GM23338 (cell line): ENCODE measurements at places on chromosomes 12 and 14. TPM values are rescaled to one million over a fixed set of nuclear protein-coding genes. Genes with fewer than 3 reads are reported as not detected.
A peak's percentile ranks its signal among the peaks of the same experiment; 100 is the strongest.

Gene MAP1LC3B2
- 0.54 and 1.3 TPM in 2 replicates for total RNA-seq

GRCh38 chr14:91233936-91234790, 10.3 kb downstream of the GPR68 start:
- H3K27ac ChIP-seq: no peak overlapping the region
- no peaks in the 10 kb centered on the region for H3K4me1 ChIP-seq
- DNase-seq: no peak
- H3K4me3 ChIP-seq: no peak overlapping the region

GRCh38 chr14:60220084-60220483, 28.9 kb upstream of the PPM1A start:
- no peaks in the 10 kb centered on the region for H3K4me1 ChIP-seq
- no peak overlapping the region for H3K4me3 ChIP-seq
- H3K27ac ChIP-seq: no peak overlapping the region
- no peaks in the 10 kb centered on the region for H3K36me3 ChIP-seq
- no peaks in the 10 kb centered on the region for H3K27me3 ChIP-seq

DNA sequence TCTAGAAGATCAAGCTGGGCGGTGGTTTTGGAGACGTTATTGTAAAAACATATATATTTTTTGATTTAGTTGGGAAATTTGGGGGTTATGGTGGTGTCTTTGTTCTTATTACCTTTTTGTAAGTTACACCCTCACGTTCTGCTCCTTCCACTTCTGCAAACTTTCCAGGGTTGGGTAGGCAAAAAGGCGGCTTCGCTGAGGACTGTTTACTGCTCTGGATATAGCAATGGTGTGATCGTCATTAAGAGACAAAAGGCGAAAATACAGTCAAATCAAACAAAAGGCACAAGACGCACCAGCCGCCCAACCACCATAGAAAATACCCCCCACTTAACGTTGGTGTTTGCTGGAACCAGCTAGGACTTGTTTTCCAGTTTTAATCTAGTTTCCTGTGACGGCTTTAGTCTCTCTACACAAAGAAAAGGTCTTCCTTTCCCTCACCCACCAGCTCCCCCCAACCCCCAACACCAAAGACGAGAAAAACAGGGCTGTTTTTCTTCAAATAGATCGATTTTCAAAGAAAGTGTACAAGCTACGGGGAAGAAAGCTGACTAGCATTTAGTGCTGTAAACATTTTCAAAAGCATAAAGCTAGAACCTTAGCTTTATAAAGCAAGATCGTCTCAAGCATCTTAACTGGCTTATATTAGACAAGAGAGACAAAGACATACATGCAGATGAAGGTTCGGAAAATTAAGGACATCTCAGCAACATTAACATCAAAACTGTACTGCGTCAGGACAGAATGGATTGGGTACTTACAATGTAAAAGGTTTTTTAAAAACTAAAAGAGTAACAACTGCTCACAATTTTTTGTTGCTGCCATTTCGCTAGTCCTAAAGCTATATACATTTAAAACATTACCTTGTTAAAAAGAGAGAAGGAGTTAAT, 2.0 kb upstream of the SETD1B start:
- peak overlapping the region; percentile 99 for H3K27ac ChIP-seq
- H3K36me3 ChIP-seq: no peaks in the 10 kb centered on the region
- H3K4me1 ChIP-seq: peaks cover 37% of the 10 kb centered on the region

- H3K27ac ChIP-seq: no peak overlapping the region
- H3K4me1 ChIP-seq: no peaks in the 10 kb centered on the region
- H3K27me3 ChIP-seq: peaks cover 19% of the 10 kb centered on the region
- DNase-seq: peak; percentile 34
These were observed 3.3 kb downstream of the EEF1AKMT3 start for GRCh38 chr12:57775563-57776246.

- no peaks in the 10 kb centered on the region for H3K27me3 ChIP-seq
- no peak for DNase-seq
- H3K4me3 ChIP-seq: no peak overlapping the region
- peaks cover 3% of the 10 kb centered on the region; the same call in 1 of the 2 replicates for H3K36me3 ChIP-seq
- 0 out of 2 replicates have a peak overlapping the region, but pooled peaks have one; percentile 50 for H3K27ac ChIP-seq
These were observed 34.1 kb downstream of the ACADS start for GRCh38 chr12:120759591-120760348.

DNA sequence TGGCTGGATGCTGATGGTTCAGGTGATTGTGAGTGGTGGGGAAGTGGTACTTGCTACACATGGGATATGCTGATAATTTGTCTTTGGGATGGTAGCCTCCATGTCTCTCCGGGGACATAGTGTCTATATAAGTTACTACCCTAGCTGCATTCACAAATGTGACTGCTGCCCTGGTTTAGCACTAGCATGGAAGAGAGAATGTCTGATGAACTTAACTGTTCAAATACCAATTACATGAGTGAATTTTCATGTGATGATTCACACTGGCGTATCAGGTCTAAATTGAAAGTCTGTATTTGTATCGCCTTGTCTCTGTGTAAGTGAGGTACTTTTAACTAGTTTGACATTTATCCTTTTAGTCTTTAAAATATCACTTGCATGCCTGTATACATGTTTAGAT, 34.4 kb downstream of the ATF7IP start:
- no peak for DNase-seq
- H3K4me3 ChIP-seq: no peak overlapping the region
- no peaks in the 10 kb centered on the region for H3K27me3 ChIP-seq
- peaks cover 63% of the 10 kb centered on the region for H3K4me1 ChIP-seq

GRCh38 chr12:116492703-116493324, 66.4 kb upstream of the MAP1LC3B2 start:
- H3K4me3 ChIP-seq: no peak overlapping the region
- H3K36me3 ChIP-seq: no peaks in the 10 kb centered on the region
- peak; percentile 58 for DNase-seq
- H3K27ac ChIP-seq: no peak overlapping the region
- H3K27me3 ChIP-seq: no peaks in the 10 kb centered on the region

DNA sequence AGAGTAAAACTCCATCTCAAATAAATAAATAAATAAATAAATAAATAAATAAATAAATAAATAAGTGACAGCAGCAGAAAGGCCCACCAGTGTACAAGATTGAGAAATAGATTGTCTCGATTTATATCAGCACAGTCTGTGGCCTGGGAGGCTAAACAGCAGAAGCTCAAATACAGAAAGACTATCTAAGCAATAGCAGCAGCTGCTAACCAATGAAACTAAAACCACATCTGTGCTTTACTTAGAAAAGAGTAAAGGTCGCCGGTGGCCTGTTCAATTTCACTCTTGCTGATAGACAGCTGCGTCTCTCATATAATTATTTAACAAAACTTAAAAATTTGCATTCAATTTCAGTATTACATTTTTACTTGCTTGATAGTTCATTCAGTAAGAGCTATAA, 325.7 kb downstream of the CEP128 start:
- no peaks in the 10 kb centered on the region for H3K27me3 ChIP-seq
- no peaks in the 10 kb centered on the region for H3K36me3 ChIP-seq
- H3K4me1 ChIP-seq: no peaks in the 10 kb centered on the region
- DNase-seq: no peak
- H3K4me3 ChIP-seq: no peak overlapping the region

DNA sequence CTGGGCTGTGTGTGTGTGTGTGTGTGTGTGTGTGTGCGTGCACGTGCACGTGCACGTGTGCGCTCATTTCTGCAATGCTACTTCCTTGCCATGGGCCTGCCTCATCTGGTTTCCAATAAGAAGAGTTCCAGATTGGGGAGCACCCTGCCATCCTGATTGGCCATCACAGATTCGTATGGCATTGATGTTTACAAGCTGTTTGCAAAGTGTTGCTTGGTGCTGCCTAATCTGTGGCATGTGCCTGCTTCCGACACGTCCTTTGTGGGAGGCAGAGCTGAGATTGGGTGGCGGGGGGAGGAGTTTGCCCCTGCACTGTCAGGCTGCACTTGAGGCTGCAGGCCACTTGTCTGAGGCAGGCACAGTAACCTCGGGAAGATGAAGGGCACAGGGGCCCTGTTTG, 39.2 kb downstream of the SAMD4A start:
- no peak overlapping the region for H3K4me3 ChIP-seq
- no peak overlapping the region for H3K27ac ChIP-seq
- H3K27me3 ChIP-seq: no peaks in the 10 kb centered on the region
- H3K36me3 ChIP-seq: no peaks in the 10 kb centered on the region
- peak; percentile 59 for DNase-seq
- peaks cover 7% of the 10 kb centered on the region; the same call in 1 of the 2 replicates for H3K4me1 ChIP-seq

Gene TC2N
- total RNA-seq: 35.0 and 42.1 TPM in 2 replicates

DNA sequence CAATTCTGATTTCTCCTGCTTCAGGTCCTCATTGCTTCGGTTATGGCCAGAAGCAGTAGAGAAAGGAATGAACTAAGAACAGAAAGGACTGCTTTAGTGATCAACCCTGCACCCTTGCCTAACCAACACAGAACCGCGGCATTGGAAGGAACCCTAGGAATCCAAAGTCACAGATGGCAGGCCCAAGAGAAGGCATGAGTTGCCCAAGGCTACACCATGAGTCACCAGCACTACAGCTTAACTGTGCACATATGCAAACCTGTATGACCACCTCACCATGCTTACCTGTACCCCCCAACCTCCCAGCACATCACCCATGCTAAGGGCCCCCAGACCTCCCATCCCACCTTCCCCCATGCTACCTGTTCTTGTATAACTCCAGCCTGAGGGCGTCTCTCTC, 25.9 kb upstream of the BLTP3B start:
- H3K4me1 ChIP-seq: peaks cover 9% of the 10 kb centered on the region
- H3K4me3 ChIP-seq: no peak overlapping the region
- no peaks in the 10 kb centered on the region for H3K27me3 ChIP-seq
- no peak overlapping the region for H3K27ac ChIP-seq

GRCh38 chr14:96039633-96040311, 610 bp downstream of the C14orf132 start:
- H3K4me1 ChIP-seq: peaks cover 18% of the 10 kb centered on the region; the same call in 1 of the 2 replicates
- peak; percentile 72 for DNase-seq
- H3K36me3 ChIP-seq: no peaks in the 10 kb centered on the region

Gene PRPH
- 0.24 and 0.62 TPM in 2 replicates for total RNA-seq

- peak overlapping the region; percentile 85 for H3K4me3 ChIP-seq
- H3K27ac ChIP-seq: no peak overlapping the region
- H3K27me3 ChIP-seq: peaks cover 51% of the 10 kb centered on the region
- DNase-seq: peak; percentile 70
- peaks cover 13% of the 10 kb centered on the region for H3K4me1 ChIP-seq
These were observed 662 bp downstream of the EPS8 start for GRCh38 chr12:15788233-15789219.

GRCh38 chr14:102363182-102363943, 622 bp downstream of the TECPR2 start:
- no peak overlapping the region for H3K27ac ChIP-seq
- peaks cover 18% of the 10 kb centered on the region for H3K4me1 ChIP-seq
- H3K27me3 ChIP-seq: no peaks in the 10 kb centered on the region

DNA sequence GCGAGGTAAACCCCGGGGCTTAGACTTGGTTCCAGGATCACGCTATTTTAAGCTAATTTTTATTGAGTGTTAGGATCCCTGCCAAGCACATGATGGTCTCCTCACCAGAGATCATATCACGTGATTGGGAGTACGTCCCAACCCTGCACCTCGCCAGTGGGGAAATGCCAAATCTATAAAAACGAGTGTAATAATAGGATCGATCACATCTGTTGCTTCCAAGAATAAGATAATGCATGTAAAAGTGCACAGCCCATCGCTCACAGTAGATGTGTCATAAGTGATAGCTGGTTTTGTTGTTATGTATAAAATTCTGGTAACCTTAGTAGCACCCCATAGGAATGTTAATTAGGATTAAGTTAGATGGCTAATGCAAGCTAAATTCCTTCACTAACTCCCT, 581.0 kb upstream of the TMEM132C start:
- H3K27me3 ChIP-seq: no peaks in the 10 kb centered on the region
- no peaks in the 10 kb centered on the region for H3K36me3 ChIP-seq
